ENCODE measurements at places on chromosomes 16 and 17. TPM values are rescaled to one million over a fixed set of nuclear protein-coding genes. Genes with fewer than 3 reads are reported as not detected.

MYH4 gene
- not detected for total RNA-seq

METTL2A gene
- 18.6 TPM for total RNA-seq

CNGB1 gene
- total RNA-seq: under 0.01 TPM

CDK5R1 gene
- 2.4 TPM for total RNA-seq

PRAC1 gene
- not detected for total RNA-seq

TBC1D3I gene
- 0.57 TPM for total RNA-seq

MYLK3 gene
- total RNA-seq: 0.10 TPM

MYH13 gene
- total RNA-seq: not detected

OR2C1 gene
- total RNA-seq: not detected

WFIKKN2 gene
- not detected for total RNA-seq

DECR2 gene
- 21.2 TPM for total RNA-seq

AXIN2 gene
- total RNA-seq: 7.5 TPM

SLC2A4 gene
- 0.33 TPM for total RNA-seq

CCP110 gene
- 17.4 TPM for total RNA-seq

ARL5C gene
- total RNA-seq: not detected

BAIAP3 gene
- 0.67 TPM for total RNA-seq

G6PC1 gene
- total RNA-seq: not detected

RHBDL3 gene
- total RNA-seq: not detected

MAF gene
- total RNA-seq: 0.57 TPM

TNFRSF17 gene
- not detected for total RNA-seq
